Peyer's patch (tissue), 4 donors: ENCODE measurements at places on chromosomes 6 and 20. TPM values are rescaled to one million over a fixed set of nuclear protein-coding genes. Genes with fewer than 3 reads are reported as not detected.

The BPI gene
- not detected for total RNA-seq

The TRIM39 gene
- 20.6 TPM for total RNA-seq

The FGD2 gene
- 22.9 TPM for total RNA-seq

The BTN1A1 gene
- total RNA-seq = not detected

GRCh38 chr6:132401618-132402285, 477 bp upstream of the MOXD1 start:
- DNase-seq = no peak
- peak overlapping the region; percentile 73 for H3K4me3 ChIP-seq
- no peak overlapping the region for H3K27ac ChIP-seq
- no peaks in the 10 kb centered on the region for H3K4me1 ChIP-seq
- no peaks in the 10 kb centered on the region for H3K27me3 ChIP-seq
- H3K36me3 ChIP-seq = no peaks in the 10 kb centered on the region

DNA sequence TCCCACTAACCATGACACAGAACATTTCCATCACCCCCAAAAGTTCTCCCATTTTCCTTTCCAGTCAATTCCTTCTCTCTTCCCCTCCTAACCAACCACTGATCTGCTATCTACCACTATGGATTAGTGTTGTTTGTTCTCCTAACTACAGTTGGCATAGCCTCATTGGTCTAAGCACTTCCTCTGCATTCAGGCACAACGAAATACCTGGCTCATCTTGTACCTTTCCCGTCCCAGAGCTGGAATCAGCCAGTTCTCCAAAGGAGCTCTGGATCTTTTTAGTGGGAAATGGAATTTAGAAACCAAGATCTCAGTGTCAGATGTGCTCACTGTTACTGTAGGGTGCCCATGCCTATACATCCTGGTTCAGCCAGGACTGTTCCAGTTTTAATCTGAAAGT, 4.0 kb upstream of the WTAP start:
- no peak for DNase-seq
- no peak overlapping the region for H3K27ac ChIP-seq
- H3K4me3 ChIP-seq = no peak overlapping the region
- peaks cover 11% of the 10 kb centered on the region for H3K4me1 ChIP-seq
- no peaks in the 10 kb centered on the region for H3K27me3 ChIP-seq

DNA sequence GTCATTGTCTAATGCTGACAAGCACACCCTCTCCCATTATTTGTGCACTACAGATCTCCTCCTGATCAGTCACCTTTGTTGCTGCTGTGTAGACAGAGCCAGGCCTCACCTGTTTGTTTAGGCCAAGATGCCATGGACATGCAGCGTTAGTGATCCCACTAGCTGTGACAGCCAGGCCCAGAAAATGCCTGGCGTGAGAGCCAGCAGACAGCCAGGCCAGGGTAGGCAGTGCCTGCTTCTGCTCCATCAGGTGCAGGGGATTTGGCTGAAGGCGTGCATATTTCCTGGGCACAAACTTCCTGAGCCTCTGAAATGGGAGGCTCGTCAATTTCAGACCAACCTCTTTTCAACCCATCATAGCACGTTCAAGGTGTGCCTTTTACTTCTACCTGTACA, 27.3 kb downstream of the MANBAL start:
- peak; percentile 37 for DNase-seq
- H3K36me3 ChIP-seq = no peaks in the 10 kb centered on the region
- peaks cover 13% of the 10 kb centered on the region for H3K4me1 ChIP-seq
- H3K27me3 ChIP-seq = no peaks in the 10 kb centered on the region
- H3K4me3 ChIP-seq = no peak overlapping the region

DNA sequence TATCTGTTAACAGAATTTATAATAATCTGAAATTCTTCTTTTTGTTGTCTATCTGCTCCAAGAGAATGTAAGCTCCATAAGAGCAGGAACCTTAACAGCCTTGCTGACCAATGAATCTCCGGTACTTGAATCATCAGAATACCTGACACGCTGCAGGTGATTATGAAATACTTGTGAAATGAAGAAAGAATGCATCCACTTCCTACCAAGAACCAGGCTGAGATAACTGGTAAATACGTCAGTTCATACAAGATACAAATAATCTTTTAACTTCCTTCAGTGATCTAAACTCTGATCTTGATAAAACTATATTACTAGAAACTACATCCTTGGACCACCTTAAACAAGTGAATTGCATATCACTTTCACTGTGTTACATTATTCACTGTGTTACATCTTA, 116.2 kb downstream of the MAP3K5 start:
- no peaks in the 10 kb centered on the region for H3K4me1 ChIP-seq
- no peak overlapping the region for H3K4me3 ChIP-seq
- no peaks in the 10 kb centered on the region for H3K36me3 ChIP-seq
- no peak for DNase-seq
- no peaks in the 10 kb centered on the region for H3K27me3 ChIP-seq

DNA sequence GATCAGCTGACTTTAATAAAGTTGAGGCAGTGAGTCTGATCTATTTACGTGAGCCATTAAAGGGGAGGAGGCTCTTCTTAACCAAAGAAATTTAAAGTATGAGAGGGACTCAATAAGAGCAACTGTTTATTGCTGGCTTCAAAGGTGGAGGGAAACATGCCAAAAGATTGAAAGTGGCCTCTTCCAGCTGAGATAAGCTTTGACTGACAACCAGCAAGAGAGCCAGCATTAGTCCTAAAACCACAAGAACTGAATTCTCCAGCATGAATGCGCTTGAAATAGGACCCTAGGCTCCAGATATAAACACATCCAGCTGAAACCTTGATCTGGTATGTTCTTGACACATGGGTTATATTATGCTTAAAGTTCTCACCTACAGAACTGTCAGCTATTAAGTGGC, 123.1 kb upstream of the GJE1 start:
- DNase-seq = no peak
- no peak overlapping the region for H3K4me3 ChIP-seq
- H3K4me1 ChIP-seq = no peaks in the 10 kb centered on the region
- no peaks in the 10 kb centered on the region for H3K27me3 ChIP-seq
- no peaks in the 10 kb centered on the region for H3K36me3 ChIP-seq

GRCh38 chr6:2797564-2798031, 32.4 kb downstream of the WRNIP1 start:
- no peaks in the 10 kb centered on the region for H3K36me3 ChIP-seq
- H3K27ac ChIP-seq = no peak overlapping the region
- H3K4me3 ChIP-seq = no peak overlapping the region
- no peak for DNase-seq
- H3K27me3 ChIP-seq = no peaks in the 10 kb centered on the region

DNA sequence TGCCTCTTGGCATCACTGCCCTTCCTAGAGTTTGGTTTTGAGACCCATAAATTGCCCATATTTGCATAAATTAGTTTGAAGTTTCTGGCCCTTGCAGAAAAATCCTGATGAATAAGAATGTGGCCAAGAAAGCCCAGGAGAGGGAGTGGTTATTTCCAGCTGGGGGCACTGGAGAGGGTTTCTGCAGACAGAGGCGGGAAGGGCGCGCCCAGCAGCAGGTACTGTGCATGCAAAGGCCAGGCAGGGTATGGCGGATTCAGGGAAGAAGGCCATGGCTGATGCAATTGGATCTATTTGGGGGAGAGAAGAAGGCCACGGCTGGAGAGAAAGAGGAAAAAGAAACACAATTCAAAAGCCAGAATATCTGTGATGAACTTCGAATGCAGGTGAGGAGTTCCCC, 48.2 kb upstream of the PXDC1 start:
- H3K27me3 ChIP-seq = no peaks in the 10 kb centered on the region
- no peak overlapping the region for H3K4me3 ChIP-seq
- DNase-seq = peak; percentile 38

- no peak overlapping the region for H3K27ac ChIP-seq
- DNase-seq = no peak
- no peaks in the 10 kb centered on the region for H3K4me1 ChIP-seq
- H3K36me3 ChIP-seq = no peaks in the 10 kb centered on the region
- H3K4me3 ChIP-seq = no peak overlapping the region
Observed at GRCh38 chr6:122248001-122248669, 151.3 kb upstream of the HSF2 start.

GRCh38 chr6:3353213-3353903, 94.6 kb downstream of the PSMG4 start:
- no peak for DNase-seq
- H3K4me3 ChIP-seq = no peak overlapping the region
- peaks cover 36% of the 10 kb centered on the region for H3K4me1 ChIP-seq
- H3K36me3 ChIP-seq = no peaks in the 10 kb centered on the region
- no peak overlapping the region for H3K27ac ChIP-seq

GRCh38 chr6:37321101-37321500, 32.7 kb upstream of the RNF8 start:
- H3K36me3 ChIP-seq = peaks cover 61% of the 10 kb centered on the region
- H3K4me1 ChIP-seq = no peaks in the 10 kb centered on the region
- H3K4me3 ChIP-seq = no peak overlapping the region
- DNase-seq = no peak
- H3K27ac ChIP-seq = no peak overlapping the region

DNA sequence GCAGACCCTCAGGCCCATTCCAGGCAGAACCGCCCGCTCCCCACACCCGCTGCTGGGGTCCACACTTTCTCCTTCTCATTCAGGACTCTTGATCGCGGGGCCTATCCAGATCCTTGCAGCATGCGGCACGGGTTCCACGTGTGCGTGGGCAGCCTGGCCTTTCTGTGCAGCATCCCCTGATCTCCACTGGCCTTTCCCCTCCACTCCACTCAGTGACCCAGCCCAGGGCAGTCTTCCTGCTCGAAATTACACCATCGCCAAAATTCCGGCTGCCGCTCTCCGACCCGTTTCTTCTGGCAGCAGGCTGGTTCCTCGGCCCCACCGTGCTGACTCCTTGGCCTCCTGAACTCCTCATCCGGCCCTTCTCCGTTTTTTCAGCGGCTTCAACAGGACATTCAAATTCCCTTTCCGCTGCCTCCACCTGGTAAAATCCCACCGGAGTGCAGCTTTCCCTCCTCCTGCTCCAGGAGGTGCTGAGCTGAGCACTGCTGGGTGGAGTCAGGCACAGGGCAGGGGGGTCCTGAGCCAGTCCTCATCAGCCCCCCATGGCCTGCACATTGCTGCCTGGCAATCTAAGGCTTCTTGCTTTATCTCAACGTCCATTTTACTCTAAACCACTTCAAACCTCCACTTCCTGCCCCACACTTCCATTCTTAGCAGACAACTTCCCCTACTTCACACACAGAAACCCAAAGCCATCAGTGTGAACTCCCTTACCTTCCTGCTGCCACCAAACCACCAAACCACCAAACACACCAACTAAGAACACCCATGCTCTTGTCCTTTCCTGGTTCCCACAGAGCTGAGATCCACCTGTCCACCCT, 9.0 kb downstream of the SFT2D1 start:
- H3K27ac ChIP-seq = no peak overlapping the region
- DNase-seq = no peak

- H3K4me3 ChIP-seq = no peak overlapping the region
- H3K27ac ChIP-seq = no peak overlapping the region
- H3K36me3 ChIP-seq = no peaks in the 10 kb centered on the region
- H3K27me3 ChIP-seq = no peaks in the 10 kb centered on the region
- DNase-seq = no peak
Observed at GRCh38 chr6:24010133-24010532, 115.9 kb upstream of the NRSN1 start.
